ENCODE measurements at places on chromosomes 1 and 21. TPM values are rescaled to one million over a fixed set of nuclear protein-coding genes. Genes with fewer than 3 reads are reported as not detected.

TRAF3IP3 gene
- 422 TPM for total RNA-seq

CD5L gene
- not detected for total RNA-seq

DNA sequence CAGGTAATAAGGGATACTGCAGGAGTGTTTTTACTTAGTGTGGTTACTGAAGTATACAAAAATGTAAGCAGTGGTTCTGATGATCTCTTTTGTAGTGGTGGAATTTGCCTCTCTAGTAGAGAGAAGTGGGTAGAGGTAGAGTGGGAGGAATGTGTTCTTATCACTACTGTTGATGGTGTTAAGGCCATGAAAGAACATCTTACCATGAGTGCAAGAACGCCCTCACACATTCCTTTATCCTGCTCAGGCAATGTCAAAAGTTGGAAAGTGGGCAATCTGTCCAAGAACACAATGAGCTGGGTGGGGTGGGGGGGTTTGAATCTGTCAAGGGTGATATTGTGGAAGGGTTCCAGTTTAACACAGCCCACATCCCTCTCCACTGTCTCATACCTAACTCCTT, 78.6 kb downstream of the TTLL7 start:
- no peak for DNase-seq

- no peak for DNase-seq
These were observed 13.9 kb upstream of the LAX1 start for GRCh38 chr1:203751051-203751450.

DNA sequence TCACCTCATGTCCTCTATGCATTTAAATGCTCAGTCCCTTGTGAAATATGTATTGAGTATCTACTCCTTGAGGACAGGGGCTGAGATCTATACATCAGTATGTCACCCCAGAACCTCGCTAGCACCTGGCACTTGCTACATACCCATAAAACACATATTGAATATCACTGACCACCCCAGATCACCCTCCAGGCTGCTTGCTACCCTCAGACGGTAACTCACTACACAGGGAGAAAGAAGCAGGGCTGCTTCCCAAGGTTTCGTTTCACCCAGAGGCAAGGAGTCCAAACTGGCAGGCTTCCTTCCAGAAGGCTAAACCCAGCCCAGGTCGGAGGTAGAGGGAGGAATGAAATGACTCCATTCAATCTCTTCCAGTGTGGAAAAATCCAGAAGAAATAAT, 8.5 kb downstream of the INKA2 start:
- no peak for DNase-seq

DNA sequence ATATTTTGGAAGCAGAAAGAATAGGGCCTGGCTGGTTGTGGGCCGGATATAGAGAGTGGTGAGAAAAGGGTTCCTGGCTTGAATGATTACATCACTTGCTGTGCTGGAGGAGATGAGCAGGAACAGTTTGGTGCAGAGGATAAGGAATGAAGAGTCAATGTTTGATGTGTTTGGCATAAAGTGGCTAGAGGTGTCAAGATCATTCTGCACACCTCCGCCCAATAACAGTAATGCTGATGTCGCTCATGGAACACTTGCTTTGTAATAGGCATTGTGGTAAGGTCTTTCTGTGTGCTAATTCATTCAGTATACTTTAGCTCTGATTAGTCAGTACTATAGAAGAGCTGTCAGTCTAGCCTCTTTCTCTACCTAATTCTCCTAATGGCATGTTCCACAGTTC, 48.0 kb upstream of the RAVER2 start:
- DNase-seq: no peak

All from activated CD4-positive, alpha-beta memory T cell treated with anti-CD3 and anti-CD28 coated beads, Interleukin-2, amount 10 ng/mL, durations not matched to agents 7 days and 5 days (primary cell).